ENCODE measurements at places on chromosomes 2 and 18.
A peak's percentile ranks its signal among the peaks of the same experiment; 100 is the strongest.

GRCh38 chr2:207746131-207746530 is 23.6 kb downstream of the FZD5 start:
- peak; percentile 67 for DNase-seq

GRCh38 chr2:1782514-1782913 is 38.2 kb upstream of the PXDN start:
- DNase-seq = no peak

DNA sequence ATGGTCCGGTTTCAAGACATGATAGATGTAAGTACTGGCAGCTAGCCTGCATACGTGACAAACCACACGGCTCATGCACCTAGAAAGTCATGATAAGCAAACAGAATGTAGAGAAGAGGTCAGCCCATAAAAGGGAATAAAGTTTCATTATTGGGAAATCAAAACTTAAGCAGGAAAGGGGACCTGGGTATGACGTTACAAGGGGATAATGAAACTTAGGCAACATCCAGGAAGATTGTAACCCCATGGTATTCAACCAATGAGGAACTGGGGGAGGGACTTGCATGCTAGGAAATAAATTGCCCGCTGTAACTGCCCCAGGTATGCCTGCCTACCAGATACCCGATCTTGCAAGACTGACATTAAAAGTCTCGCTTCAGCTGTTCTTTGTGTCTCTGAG is 1679.0 kb downstream of the SUCLG1 start:
- peak; percentile 68 for DNase-seq

- DNase-seq = no peak
Observed at GRCh38 chr2:123770996-123771720, 253.9 kb upstream of the CNTNAP5 start.

- peak; percentile 72 for DNase-seq
Observed at GRCh38 chr18:27604583-27604982, 419.5 kb upstream of the CHST9 start.

DNA sequence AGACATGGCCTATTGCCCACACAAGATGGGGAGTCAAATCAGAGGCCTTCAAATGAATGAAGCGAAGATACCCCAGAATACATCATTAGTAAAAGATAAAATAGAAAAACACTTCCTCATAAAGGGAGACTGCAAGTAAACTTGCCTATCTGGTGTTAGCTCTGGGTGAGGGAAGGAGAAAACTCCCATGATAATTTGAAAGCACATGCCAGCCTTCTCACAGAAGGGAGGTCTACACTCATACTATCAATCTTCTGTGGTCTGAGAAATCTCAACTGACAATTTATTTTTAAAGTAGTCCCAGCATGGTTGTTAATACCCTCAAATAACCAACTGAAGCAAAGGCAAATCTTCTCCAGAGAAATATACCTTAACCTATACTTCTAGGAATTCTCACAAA is 75.4 kb downstream of the EXOC6B start:
- no peak for DNase-seq

GRCh38 chr18:2644535-2644934 is 11.0 kb upstream of the SMCHD1 start:
- DNase-seq = no peak

DNA sequence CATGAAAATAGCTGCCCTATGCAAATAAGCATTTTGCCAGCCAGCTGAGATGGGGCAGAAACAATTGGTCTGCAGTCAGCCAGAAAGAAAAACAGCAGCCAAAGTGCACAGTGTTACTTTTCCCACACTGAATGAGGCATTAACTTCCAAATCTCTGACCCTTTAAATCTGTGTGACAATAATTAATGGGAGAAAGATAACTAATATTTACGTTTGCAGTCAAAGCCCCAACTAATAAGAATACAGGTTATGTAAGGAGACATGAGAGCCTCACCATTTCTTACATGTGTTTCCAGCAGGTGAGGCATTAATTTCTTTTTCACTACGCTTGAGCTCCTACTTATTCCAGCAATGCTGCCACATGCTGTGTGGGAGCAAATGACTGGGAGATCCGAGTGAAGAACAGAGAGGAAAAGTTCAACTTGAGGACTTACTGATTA is 339.0 kb downstream of the SATB2 start:
- DNase-seq = peak; percentile 76
